ENCODE measurements at places on chromosomes 11 and 22. TPM values are rescaled to one million over a fixed set of nuclear protein-coding genes. Genes with fewer than 3 reads are reported as not detected.

The TCF20 gene
- 33.6 TPM for total RNA-seq

The CCDC73 gene
- total RNA-seq = 0.03 TPM

DNA sequence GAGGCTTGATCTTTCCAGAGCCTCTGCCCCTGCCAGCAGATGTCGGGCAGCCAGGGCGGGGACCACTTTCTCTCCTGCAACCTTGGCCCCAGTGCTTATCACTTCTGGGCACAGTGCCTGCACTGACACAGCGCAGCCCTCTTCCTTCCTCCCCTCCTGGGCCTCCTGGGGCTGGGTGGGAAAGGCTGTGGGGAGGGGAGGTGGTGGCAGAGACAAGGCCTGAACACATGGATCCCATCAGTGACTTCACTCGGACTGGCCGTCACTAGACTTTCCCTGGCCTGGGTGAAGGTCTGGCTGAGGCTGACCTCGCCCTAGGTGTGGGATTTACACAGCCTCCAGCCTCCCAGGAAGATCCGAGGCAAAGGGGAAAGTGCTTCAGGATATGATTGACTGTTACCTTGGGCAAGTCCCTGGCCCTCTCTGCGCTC is 68.1 kb downstream of the LRRC32 start:
- no peak for DNase-seq

- DNase-seq = peak; percentile 13
Measured at GRCh38 chr22:40235308-40235707, 57.6 kb downstream of the TNRC6B start.

GRCh38 chr11:105458071-105458470 is 151.8 kb upstream of the GRIA4 start:
- DNase-seq = no peak

GRCh38 chr11:70307176-70307575 is 36.7 kb downstream of the PPFIA1 start:
- no peak for DNase-seq
